ENCODE measurements at places on chromosomes 16 and 17.

GRCh38 chr16:85561248-85562092, 51.7 kb upstream of the GSE1 start:
- DNase-seq, result no peak

GRCh38 chr17:79965806-79966205, 69.9 kb downstream of the TBC1D16 start:
- DNase-seq, result no peak

DNA sequence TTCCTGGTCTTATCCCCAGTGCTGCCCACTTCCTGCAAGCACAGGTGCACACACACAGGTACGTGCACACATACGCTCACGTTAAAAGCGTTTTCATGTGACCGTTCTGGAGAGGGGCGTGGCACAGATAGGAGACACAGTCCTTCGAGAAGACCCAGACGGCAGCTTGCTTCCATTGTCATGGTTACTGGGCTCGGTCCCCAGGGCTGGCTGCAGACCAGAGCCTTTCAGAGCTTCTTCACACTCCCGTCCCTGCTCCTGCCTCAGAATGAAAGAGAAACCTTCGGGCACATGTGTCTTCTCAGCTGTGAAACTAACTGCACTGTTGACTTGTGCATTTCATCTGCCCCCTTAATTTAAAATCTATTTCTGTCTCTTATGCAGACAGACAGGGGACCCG, 154.2 kb downstream of the PITPNC1 start:
- DNase-seq, result no peak

DNA sequence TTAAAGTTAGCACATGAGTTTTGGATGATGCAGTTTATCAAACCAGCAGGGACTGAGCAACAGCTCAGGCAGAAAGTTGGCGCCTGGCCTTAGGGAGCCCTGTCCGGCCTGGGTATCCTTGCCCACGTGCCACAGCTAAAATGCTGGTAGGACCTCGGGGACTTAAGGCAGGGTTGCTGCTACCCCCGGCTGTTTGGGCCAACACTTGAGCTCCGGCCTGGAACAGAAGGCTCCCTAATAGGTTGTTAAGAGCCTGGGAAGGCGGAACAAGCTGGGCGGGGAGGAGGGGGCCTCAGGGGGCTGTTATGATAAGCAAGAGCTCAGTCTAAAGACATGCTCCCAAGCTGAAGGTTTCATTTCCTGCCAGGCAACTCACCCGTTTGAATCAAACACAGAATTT, 39.7 kb downstream of the CUEDC1 start:
- no peak for DNase-seq

DNA sequence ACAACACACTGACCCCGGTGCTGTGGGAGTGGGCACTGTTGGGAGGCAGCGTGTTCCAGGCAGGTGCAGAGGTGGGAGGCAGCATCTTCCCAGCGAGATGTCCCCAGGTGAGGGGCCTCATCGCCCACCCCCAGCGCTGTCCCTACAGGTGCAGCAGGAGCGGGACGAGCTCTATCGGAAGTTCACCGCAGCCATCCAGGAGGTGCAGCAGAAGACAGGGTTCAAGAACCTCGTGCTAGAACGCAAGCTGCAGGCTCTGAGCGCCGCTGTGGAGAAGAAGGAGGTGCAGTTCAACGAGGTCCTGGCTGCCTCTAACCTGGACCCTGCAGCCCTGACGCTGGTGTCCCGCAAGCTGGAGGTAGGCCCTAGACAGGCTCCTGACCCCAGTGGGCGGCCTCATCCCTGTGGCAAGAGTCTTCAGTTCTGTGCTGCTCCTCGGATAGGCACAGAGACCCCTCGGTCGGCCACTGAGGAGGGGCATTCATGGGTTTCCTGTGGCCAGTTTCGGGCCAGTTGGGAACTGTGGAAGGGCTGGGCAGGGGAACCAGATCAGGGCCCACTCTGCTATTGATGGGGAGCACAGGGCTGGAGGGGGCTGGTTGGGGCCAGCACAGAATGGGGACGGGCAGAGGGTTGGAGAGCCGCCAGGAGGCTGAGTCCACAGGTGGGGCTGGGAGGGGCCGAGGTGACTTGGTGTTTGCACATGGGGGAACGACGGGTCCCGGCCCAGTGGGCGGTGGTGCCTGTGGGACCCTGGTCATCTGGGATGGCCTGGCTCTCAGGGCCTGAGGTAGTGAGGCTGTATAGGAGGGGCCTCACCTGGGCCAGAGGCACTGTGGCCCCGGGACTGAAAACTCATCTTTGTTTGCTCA, 21.1 kb upstream of the DBNDD1 start:
- no peak for DNase-seq

DNA sequence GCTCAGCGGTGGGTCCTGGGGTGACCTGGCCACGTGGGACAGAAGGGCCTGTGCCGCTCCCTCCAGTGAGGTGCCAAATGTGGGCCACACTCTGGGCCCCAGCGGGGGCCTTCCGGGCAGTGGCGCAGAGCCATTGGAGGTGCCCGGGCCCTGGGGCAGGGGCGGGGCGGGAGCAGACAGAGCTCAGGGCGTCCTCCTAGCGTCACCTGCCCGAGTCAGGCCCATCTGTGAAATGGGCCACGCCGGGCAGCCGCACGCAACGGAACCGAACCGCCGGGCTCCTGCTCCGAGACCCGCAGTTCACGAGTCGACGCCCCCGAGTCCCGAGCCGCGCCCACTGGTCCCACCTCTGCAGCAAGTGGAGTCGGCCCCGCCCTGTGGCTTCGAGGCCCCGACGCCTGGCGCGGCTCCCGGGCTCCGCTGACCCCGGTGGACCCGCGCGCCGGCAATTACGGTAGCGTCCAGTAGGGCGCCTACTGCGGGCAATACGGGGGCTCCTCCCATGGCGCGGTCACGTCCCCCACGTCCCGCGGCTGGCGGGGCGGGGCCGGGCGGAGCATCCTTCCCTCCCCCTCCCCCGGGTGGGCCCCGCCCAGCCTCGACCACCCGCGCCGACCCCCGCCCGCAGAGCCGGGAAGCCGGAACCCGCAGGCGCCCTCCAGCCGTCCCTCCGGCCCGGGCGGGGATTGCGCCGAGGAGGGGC, 1.9 kb downstream of the SLC16A3 start:
- peak; percentile 44 for DNase-seq

Data from activated T-helper 9 cell treated with anti-CD3 and anti-CD28 coated beads, Interleukin-2, amount 50 U/mL, for 16 hours (primary cell).